Activated T-helper 17 cell treated with anti-CD3 and anti-CD28 coated beads, Interleukin-2, amount 50 U/mL, for 72 hours (primary cell): ENCODE measurements at places on chromosomes 3 and 15.

GRCh38 chr15:82750831-82751180 lies 41.1 kb upstream of the AP3B2 start:
- ATAC-seq: peak; percentile 27

DNA sequence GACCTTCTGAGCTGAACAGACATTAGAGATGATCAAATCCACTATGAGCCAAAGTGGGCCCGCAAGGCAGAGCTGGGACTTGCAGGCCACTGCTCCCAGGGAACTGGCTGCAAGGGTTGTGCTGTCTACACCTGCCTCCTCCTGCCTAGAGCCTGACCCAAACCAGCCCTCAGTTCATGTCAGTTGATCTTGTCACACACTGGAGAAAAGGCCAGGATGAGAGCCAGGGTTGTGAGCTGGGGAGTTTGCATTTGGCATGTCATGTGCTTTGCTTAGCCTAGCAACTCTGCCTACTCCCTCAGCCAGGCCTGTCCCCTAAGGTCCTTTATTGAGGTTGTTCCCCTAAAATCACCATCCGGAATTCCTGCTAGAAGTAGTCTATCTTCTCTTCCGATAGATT lies 67.8 kb downstream of the RAB11A start:
- ATAC-seq: no peak

DNA sequence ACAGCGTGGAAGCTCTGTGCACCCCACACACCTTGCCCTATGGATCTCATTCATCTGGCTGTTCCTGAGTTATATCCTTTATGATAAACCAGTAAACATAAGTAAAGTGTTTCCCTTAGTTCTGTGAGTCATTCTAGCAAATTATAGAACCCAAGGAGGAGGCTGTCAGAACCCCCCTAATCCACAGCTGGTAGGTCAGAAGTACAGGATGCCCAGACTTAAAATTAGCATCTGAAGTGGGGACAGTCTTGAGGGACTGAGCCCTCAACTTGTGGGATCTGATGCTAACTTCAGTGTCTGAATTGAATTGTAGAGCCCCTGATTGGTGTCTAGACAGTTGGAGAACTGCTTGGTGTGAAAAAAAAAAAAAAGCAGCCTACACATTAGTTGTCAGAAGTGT lies 75.1 kb downstream of the B3GNT5 start:
- no peak for ATAC-seq

- ATAC-seq: peak; percentile 62
These were observed 246.6 kb upstream of the PROK2 start for GRCh38 chr3:72031581-72031980.

DNA sequence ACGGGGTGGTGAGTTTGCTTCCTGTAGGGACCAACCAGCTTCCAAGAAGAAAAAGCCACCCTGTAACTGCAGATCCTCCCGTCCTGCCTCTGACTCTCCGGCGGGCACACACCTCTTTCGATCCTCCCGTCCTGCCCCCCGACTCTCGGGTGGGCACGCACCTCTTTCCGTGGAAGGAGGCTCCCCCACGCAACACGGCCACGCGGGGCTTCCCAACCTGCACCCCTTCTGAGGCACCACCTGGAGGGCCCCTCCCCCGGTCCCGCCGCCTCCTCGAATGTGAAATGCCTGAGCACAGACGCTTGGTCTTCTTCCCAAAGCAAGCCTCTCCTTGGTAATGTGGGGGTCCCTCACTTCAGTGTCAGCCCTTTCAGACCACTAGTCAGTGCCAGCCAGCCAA lies 7.3 kb downstream of the ADAMTS17 start:
- no peak for ATAC-seq

DNA sequence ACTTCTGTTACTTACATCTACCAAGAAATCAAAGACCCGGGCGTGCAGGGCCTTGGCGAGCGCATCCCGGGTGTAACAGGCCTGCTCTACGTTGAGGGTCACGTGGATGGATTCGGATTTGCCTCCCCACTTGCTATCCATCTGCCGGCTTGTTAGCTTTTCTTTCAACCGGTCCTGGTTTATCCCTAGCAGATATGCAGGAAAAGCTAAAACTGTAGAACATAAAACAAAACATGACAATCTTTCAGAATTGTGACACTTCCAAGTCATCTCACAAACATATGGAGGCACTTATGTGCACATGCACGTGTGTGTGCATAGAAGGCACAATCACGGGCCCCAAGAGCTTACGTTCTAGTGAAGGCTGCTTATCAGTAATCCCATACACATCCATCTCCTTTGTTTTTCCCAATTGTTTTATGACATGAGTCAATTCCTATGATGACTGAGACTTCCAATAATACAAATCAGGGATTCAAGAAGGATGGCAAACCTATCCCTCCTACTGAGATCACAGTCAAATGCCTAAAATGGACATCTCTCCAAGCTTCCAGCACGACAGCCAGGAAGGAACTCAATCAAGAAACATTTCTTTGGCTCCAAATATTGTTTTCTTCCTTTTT lies 11.3 kb downstream of the LDHAL6B start:
- ATAC-seq: no peak
